Activated T-helper 1 cell treated with anti-CD3 and anti-CD28 coated beads, Interleukin-12 subunit alpha, Interleukin-12 subunit beta, Interleukin-2, Interleukin-4 antibody, amounts not matched to agents 30 ng/mL and 10 ng/mL and 1 ng/mL, durations not matched to agents 14 hours and 24 hours and 36 hours (primary cell): ENCODE measurements at places on chromosomes 12 and 14. TPM values are rescaled to one million over a fixed set of nuclear protein-coding genes. Genes with fewer than 3 reads are reported as not detected.

DNA sequence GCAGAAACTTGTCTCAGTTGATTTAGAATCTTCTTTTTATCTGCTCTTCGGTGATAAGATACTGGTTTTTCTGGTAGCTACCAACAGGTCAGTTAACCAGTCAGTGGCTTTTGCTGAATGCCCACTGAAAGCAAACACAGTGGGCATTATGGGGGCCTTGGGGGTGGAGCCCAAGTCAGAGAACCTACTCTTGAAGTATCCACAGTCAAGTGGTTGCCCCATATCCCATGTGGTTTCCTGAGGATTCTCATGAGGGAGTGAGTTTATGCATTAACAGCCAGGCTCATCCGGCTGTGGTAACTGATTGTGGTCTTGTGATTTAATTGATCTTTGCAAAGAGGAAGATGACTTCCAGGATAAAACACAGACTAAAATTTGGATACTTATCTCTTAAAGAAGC lies 83.7 kb downstream of the ST8SIA1 start:
- no peaks in the 10 kb centered on the region for H3K36me3 ChIP-seq
- no peak for DNase-seq
- H3K27ac ChIP-seq = no peak overlapping the region

GRCh38 chr12:111102102-111102739 lies 181.8 kb upstream of the MYL2 start:
- no peak overlapping the region for H3K27ac ChIP-seq
- DNase-seq = no peak
- peaks cover 6% of the 10 kb centered on the region for H3K4me1 ChIP-seq
- peaks cover 6% of the 10 kb centered on the region for H3K27me3 ChIP-seq

- H3K4me1 ChIP-seq = no peaks in the 10 kb centered on the region
- peaks cover 31% of the 10 kb centered on the region for H3K27me3 ChIP-seq
- no peak overlapping the region for H3K4me3 ChIP-seq
- no peak for DNase-seq
Observed at GRCh38 chr12:10136637-10137205, 6.7 kb upstream of the CLEC7A start.

- no peaks in the 10 kb centered on the region for H3K36me3 ChIP-seq
- no peak for DNase-seq
- no peak overlapping the region for H3K27ac ChIP-seq
- H3K4me1 ChIP-seq = no peaks in the 10 kb centered on the region
- no peak overlapping the region for H3K4me3 ChIP-seq
Observed at GRCh38 chr14:63174760-63175191, 29.5 kb upstream of the RHOJ start.

FITM1 gene
- total RNA-seq = 0.26 TPM in 1 of 2 replicates, not detected in the other

RD3L gene
- not detected in 2 replicates for total RNA-seq

IL31 gene
- 5.5 and 6.6 TPM in 2 replicates for total RNA-seq

TRIM9 gene
- 0.31 TPM in 1 of 2 replicates, not detected in the other for total RNA-seq

SYNDIG1L gene
- not detected in 2 replicates for total RNA-seq

DAD1 gene
- 228 and 229 TPM in 2 replicates for total RNA-seq
